Activated T-helper 9 cell treated with anti-CD3 and anti-CD28 coated beads, Interleukin-2, amount 50 U/mL, for 16 hours (primary cell): ENCODE measurements at places on chromosomes 6 and 20.

DNA sequence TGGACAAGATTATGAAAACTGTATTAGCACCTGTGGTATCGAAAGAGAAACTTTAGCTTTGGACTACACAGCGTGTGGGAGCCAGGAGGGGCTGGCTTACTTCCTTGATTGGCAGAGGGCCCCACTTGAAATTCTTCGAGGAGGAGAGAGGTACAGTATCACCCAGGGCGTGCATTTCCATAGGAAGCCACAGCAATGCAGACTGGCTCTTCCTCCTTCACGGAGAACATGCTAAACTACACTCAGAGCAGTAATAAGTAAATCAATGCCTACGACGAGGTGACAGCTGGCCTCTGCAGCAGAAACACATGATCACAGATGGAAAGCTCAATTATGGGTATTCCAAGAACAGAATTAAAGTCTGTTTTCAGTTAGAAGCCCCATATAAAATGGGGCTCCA, 44.2 kb downstream of the MYLK4 start:
- no peak for DNase-seq

DNA sequence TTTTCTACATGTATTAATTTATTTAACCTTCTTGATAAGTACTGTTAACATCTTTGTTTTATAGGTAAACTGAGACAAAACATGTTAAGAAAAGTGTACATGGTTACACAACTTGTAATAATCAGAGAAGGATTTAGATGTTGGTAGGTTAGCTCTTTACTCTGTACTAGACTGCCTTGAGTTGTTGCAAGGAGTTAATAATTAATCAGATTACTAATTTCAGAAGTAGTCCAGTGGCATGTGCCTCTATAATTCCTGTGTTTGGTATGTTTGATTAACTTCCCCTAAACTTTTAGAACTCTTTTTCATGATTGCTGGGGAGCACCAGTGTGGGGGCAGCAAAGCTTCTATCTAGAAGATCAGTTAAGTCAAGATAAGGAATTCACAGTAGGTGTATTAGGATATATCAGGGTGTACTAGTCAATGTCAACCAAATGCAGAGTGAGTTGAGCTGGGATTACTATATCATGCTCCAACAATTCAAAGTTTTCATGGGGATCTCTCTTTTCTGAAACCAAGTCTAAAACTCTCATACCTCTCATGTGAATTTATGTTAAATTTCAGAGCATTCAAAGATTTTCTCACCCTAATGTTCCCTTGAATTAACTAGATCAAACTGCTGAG, 129.7 kb upstream of the AHI1 start:
- no peak for DNase-seq

DNA sequence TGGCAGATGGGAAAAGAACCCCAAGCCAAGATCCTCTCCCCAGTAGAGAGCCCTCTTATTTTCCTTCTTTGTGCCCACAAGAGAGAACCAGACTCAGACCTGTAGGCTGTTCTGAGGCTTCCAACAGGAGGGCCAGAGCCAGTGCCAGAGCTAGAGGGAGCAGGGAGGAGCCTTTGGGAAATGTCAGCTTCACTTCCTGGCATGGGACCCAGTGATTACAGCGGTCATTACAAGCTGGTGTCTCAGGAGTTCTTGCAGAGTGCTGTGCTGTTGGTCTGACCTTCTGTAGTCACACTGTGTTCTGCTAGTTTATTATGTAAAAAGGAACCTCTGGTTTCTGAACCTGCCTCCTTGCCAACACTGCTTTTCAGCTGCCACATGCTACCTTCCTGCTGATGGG, 38.9 kb downstream of the STK35 start:
- no peak for DNase-seq

GRCh38 chr6:122494665-122495272, 23.2 kb upstream of the SERINC1 start:
- no peak for DNase-seq

GRCh38 chr6:54892831-54893230, 46.3 kb downstream of the FAM83B start:
- DNase-seq: no peak

- no peak for DNase-seq
Measured at GRCh38 chr6:168746013-168746412, 305.0 kb downstream of the SMOC2 start.

- no peak for DNase-seq
Measured at GRCh38 chr20:53664121-53664520, 70.5 kb upstream of the ZNF217 start.

DNA sequence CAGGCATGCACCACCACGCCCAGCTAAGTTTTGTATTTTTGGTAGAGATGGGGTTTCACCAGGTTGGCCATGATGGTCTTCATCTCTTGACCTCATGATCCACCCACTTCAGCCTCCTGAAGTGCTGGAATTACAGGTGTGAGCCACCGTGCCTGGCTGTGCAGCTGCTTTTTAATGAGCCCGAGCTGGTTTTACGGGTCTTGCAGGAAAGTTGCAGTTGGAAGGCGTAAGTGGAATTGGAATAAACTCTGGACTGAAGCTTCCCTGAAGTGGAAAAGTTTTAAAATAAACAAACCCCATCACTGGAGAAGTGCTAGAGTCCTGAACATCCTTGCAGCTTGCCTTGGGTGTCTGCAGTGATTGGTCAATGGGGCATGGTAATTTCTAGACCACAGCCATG, 40.4 kb downstream of the KIF25 start:
- no peak for DNase-seq

DNA sequence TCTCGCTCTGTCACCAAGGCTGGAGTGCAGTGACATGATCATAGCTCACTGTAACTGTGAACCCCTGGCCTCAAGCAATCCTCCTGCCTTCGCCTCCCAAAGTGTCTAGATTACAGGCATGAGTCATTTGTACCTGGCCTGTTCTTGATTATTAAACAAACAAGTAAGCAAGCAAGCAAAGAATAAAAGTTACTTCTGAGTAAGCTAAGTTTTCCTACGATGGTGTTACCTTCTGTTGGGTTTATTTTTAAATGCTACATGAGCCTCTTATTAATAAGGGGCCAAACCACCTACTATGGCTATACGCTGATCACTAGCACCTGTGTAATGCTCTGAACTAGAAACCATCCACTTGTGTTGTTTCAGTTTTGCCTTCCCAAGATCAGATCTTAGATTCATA, 50.8 kb downstream of the IL22RA2 start:
- DNase-seq: no peak

GRCh38 chr20:62889871-62890270, 28.2 kb upstream of the TCFL5 start:
- no peak for DNase-seq

DNA sequence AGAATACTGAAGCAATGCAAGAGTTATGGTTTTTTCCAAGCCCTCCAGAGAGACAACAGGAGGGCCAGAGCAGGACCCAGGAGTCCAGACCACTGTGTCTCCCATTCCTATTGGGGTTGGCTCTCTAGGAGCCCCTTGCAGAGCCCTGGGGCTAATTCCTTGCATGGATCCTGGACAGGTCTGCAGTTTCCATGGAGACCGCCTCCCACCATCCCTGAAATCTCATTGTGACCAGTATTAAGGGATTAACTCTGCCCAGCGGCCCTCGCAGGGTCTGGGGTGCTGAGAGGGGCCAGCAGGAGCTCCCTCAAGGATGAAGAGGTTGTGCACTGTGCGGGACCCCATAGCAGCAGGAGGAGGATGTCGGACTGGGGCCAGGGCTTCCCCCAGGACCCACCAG, 34.8 kb downstream of the HNF4A start:
- no peak for DNase-seq

- no peak for DNase-seq
Measured at GRCh38 chr6:93124006-93124632, 295.2 kb downstream of the EPHA7 start.

DNA sequence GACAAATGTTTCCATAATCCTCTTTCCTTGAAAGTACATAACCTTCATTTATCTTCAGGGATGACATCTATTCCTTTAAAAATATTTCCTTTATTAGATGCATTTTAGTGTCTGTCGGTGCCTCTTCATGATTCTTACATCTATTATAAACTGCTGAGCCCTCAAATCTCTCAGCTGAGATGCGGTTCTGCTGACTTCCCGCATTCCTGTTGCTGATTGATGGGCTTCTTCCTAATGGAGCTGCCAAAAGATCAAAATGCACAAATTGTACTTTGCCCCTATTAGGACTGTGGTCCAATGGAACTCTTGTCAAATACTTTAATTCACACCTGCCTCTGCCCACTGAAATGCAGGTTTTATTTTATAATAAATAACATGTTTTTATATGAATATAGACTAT, 78.7 kb upstream of the SAMD5 start:
- DNase-seq: no peak

- DNase-seq: no peak
Measured at GRCh38 chr6:165548450-165548849, 114.6 kb downstream of the PDE10A start.

DNA sequence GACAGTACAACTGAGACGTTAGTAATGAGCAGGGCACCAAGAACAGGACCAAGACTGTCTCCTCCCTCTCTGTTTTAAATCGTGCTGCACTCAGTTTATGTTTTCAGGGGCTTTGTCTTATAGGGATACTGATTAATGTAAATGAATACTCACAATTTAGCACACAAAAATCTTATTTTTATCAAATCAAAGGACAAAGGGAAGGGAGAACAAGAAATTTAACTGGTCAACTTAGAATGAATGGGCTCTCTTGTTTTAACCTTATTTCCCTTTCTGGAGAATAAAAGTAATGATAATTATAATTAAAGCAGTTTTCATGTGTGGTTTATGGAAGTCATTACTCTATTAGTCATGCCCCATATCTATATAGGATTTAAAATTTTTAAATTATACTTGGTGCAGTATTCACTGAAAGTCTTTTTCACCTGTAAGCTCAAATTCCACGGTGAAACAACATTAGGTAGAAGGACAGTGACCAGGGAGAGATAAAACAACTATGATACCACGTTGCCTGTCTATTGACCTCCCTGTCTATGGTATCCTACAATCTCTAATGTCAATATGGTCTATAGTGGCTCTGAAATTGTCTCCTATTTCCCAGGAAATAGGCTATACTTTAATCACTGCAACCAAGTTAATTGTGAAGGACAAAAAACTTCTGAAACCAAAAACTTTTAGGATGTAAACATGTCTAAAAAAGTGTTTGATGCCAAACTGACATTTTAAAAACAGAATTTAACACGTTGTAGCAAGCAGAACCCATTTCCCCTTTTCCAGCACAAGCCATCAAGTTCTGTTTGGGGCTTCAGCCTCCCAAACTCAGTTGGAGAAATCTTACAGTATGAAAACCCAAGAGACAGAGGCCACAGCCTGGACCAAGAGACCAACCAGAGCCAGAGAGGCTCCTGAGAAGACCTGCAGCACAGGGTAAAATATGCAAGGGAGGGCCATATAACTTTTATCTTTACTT, 15.0 kb downstream of the ELOVL5 start:
- DNase-seq: no peak

DNA sequence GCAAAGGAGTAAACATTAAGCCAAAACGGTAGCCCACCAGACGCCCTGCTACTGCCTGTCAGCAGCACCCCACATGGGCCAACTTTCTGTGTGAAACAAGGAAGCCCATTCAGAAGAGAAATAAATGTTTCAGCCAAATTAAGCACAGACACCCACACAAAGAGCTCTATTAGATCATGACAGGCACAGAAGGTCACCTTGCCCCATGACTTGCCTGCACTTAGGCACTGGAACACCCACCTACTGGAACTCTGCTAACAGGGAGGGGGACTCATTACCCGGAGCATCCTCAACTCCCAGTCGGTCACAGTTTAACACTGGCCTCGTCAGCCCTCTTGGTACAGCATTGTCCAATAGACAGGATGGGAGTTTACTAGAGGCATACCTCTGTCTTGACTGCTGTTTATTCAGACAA, 31.8 kb downstream of the GFOD1 start:
- no peak for DNase-seq

DNA sequence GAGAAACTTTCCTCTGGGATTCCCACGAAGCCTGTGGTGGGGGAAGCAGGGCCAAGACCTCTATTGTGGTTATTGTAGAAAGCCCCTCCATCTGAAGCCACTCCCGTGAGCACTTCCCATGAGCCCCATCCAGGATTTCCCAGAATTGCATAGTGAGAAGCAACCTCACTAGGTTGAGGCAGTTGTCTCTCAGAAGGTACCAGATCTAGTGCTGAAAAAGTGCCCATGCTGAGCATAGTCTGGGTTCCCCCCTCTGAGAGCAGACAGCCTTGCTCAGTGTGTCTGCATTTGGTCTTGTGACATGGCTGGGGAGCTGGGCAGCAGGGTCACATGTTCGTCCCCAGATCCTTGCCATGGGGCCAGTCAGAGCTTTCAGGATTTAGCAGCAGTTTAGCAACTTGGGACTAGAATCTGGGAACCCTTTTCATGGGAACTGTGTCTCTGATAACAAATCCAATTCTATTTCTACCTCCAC, 38.6 kb downstream of the SLC9A8 start:
- DNase-seq: no peak

GRCh38 chr20:50586531-50587232, 76.5 kb downstream of the PTPN1 start:
- no peak for DNase-seq

DNA sequence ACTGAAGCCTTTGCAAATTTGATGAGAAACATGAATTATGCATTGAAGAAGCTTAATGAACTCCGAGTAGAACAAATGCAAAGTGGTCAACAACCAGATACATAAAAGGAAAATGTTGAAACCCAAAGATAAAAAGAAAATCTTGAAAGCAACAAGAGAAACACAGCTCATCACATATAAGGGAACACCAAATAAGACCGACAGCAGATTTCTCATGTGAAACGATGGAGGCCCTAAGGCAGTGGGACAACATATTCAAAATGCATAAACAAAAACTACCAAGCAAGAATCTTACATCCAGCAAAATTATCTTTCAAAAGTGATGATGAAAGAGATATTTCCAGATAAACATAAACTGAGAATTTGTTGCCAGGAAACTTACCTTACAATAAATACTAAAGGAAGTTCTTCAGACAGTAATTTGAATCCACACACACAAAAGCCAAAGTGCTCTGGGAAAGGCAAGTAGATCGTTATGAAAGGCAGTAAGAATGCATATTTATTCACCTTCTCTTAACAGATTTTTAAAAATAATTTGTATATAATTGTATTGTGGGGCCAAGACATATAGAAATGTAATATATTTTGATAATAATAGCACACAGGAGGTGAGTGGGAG, 22.5 kb downstream of the SLC52A3 start:
- no peak for DNase-seq

GRCh38 chr6:40569162-40569910, 17.8 kb downstream of the LRFN2 start:
- DNase-seq: no peak

DNA sequence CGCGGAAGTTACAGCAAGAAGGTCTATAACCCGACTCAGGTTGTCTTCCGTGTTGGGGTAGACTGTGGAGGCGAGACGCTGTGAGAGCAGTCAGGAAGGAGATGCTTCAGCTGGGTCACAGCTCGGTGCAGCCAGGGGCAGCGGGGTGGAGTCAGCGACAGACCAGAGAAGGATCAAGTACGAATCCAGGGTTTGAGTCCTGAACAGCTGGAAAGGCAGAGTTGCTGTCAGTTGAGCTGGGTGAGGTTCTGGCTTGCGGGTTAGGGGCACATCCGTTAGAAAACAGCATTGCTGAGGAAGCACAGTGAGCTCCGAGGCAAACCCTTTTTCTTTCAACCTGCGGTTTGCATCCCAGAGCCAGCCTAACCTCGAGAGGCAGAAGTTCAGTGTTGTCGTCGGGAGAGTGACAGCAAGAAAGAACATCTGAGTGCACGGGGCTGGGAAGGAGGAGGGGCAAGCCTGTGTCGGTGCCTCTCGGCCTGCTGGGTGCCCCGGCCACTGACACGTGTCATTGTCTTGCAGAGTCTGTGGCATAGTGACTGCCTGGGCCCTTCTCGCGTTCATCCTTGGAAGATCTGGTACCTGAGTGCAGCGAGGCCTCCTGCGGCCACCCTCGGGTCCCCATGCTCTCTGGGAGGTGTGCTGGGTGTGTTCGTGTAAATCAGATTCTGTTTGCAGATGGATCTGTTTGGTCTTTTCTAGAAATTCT, 20.0 kb downstream of the PNLDC1 start:
- DNase-seq: no peak

GRCh38 chr20:56222945-56223344, 25.6 kb upstream of the MC3R start:
- DNase-seq: no peak
